ENCODE measurements at places on chromosomes 3 and 15. TPM values are rescaled to one million over a fixed set of nuclear protein-coding genes. Genes with fewer than 3 reads are reported as not detected.

Gene C3orf49
- not detected for polyA plus RNA-seq

Gene SORD
- polyA plus RNA-seq = 40.5 TPM

Gene ZNF35
- 10.3 TPM for polyA plus RNA-seq

Gene ROBO1
- 110 TPM for polyA plus RNA-seq

Gene GOLGA6L24
- not detected for polyA plus RNA-seq

Gene C2CD4A
- 0.36 TPM for polyA plus RNA-seq

Gene TUSC7
- not detected for polyA plus RNA-seq

Gene ROPN1
- 0.37 TPM for polyA plus RNA-seq

Gene TMEM212
- not detected for polyA plus RNA-seq

Gene SSUH2
- polyA plus RNA-seq = 4.5 TPM

Gene TIPIN
- 16.3 TPM for polyA plus RNA-seq

Gene LMCD1
- polyA plus RNA-seq = 28.6 TPM

Gene GXYLT2
- 14.1 TPM for polyA plus RNA-seq

Gene CEP152
- polyA plus RNA-seq = 11.2 TPM

Gene SERPINI2
- polyA plus RNA-seq = 0.92 TPM

Data from left renal cortex interstitium (tissue), 4 donors.